ENCODE measurements at places on chromosomes 16 and 17.

DNA sequence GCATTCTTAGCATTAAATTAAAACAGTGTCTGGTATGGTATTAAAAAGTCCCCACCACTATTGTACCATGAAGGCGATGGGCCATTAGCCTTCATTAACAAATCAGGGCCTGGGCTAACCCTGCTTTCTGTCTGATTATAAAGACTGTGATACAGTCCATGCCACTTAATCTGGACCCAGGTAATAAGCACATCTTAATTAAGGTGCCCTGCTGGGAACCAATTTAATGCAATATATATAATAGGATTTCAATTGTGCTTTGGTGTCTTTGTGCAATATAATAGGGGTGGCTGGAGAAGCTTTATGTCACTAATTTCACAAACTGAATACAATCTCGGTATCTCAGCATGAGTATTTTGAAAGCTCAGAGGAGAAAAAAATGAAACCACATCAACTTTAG is 64.4 kb upstream of the CDH8 start:
- DNase-seq = no peak

DNA sequence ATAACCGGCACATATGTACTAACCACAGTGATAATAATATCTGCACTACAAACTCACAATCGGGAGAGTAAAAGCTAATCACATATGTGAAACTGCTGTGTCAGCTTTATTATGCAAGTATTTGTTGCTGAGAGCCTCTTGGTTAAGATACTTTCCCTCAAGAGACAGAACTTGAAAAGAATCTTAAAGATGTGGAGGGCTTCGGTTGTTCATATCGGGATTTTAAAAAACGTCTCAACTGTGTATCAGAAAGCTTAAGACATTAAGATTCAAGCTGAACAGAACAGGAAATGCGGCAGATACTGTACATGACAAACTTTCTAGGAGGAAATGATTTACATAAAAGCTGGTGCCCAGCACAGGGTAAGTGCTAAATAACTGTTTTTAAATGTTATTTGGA is 27.5 kb upstream of the HLF start:
- DNase-seq = no peak

GRCh38 chr17:65156185-65156834 is 19.1 kb downstream of the RGS9 start:
- no peak for DNase-seq

- DNase-seq = no peak
Measured at GRCh38 chr17:67569015-67569451, 148.7 kb upstream of the NOL11 start.

- DNase-seq = no peak
Measured at GRCh38 chr17:73826872-73827228, 182.6 kb upstream of the SDK2 start.

DNA sequence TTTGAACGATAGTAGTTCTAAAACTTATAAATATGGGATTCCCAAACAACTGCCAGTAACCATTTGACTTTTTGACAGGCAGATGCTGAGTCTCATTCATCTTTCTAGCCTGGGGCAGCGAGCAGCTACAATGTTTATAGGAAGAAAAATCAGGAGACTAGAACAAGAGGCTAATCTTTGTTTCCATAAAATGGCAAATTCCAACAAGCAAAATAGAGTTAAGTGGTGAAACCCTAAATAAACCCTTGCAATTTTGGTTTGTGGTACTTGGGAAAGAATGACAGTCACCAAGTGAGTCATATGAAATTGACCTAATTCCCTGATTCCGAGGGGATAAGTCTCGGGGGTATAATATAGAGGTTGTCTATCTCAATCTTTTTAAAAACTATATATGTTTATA is 27.3 kb upstream of the HS3ST2 start:
- DNase-seq = no peak

DNA sequence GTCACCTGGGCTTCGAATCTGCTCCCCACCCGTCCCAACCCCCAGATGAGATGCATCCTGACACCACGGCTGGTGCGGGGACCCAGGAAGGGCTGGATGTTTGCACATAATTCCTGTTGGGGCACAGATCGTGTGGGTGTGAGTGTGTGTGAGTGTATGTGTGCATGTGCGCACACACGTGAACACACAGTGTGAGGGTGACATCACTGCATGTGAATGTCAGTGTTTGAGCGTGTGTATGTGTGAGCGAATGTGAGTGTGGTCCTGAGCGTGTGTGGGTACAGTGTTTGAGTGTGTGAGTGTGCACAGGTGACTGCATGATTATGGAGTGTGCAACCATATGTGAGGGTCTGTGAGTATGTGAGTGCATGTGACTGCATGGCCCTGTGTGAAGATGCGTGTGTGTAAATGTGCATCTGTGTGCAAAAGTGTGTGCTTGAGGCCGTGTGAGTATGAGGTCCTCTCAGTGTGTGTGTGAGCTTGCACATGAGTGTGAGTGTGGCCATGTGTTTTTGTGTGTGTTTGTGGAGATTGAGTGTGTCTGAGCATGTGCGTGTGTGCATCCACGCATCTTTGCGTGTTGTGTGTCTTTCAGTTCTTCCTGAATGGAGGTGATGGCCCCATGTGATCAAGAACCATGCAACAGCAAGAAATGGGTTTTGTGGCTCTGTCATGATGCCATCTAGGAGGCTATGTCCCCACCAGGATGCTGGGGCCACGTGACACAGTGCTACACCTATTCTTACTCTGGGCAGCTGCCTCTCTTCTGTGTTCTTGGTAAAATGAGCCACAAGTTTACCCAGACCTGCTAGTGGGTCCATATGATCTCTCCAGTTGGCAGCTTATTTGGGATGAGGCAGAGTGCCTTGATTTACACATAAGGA is 70.5 kb upstream of the GCSH start:
- no peak for DNase-seq

DNA sequence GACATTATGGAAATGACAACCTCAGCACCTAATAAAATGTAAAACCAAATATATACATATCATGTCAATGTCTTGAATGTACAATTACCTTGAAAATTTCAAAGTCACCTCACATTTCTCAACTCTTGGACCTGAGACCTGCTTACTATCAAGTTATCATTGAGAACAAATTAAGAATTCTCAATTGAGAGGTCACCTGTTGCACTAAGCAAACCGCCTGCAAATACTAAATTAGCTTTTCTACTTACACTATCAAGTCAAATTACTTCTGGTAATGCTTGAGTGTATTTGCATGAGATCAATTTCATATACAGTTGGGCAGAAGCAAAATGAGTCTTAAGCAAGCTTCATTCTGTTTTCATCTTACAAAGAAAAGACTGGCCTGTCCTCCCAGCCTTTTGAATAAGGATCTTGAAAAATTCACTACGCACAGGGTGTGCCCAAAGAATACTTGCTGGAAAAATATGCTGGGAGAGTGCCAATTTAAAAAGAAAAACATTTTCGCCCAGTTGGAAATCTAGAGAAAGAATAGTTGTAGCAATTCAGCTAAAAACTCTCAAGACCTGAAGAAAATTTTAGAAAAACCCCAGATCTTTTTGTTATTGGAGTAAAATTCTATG is 35.7 kb downstream of the KANSL1 start:
- no peak for DNase-seq

DNA sequence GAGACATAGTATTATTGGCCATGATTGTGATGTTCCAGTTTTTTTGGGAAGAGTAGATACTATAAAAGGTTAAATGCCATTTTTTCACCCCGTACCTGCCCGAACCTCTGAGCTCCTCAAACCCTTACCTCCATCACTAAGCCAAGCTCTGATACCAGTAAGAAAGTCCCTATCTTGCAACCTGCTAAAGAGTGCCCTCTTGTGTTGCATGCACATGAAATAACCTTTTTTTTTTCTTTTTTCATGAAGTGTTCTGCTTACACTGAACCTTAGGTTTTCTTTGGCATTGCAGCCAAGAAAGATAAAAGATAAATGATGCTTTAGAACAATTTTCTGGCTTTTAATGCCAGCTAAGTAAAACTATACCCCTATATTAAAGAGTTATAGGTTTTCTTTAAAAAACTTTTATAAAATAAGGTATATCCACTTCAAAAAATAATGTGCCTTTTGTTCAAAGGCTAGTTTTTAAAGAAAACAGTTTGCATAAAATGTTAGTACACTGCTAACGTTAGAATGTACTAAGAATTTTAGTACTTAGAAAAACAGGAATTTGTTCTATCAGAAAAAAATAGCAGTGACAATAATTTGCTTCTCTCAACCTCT is 295.3 kb upstream of the PMFBP1 start:
- peak; percentile 17 for DNase-seq

GRCh38 chr16:86638642-86639041 is 60.3 kb downstream of the FOXL1 start:
- no peak for DNase-seq

GRCh38 chr17:77647531-77647930 is 311.0 kb upstream of the TNRC6C start:
- no peak for DNase-seq

GRCh38 chr17:27256225-27257030 is 37.5 kb upstream of the WSB1 start:
- no peak for DNase-seq

DNA sequence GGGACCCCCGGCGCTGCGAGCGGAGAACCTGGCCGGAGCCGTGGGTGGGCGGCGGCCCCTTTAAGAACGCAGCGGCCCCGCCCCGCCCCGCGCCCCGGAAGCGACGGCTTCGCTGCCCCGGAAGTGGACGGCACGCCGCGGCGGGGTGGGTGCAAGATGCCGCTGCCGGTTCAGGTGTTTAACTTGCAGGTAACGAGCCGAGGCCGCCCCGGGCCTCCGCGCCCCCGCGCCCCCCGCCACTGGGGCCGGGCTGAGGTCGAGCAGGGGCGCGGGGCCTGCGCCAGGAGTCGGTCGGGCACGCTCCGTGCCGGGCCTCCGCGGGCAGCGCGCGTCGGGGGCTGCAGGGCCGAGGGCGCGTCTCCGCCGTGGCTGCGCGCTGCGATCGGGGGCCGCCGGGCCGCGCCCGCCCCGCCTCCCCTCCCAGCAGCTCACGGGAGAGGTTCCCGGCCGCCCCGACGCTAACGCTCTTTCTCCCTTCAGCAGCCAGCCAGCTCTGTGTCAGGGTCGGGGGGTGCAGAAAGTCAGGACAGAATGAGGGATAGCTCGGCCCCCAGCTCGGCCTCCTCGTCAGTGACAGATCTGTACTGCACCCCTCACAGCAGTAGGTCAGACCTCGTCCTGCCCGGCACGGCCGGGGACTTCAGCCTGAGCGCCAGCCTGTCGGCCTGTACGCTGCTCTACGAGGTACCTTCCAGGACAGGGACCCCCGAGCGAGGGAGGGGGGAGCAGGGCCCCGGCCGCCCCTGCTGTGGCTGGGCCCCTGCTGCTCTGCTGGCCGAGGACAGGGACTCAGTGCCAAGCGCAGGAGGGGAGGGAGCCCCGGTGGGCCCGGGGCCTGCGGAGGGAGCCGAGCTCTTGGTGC is at the start of the genes GPS1 and RFNG:
Gene GPS1, plus strand, starts transcription at position 123 of the 862 bp plus-strand sequence. Its CDS starts 34 bp downstream, at position 157.
Gene RFNG, minus strand, starts transcription at position 36 of the 862 bp plus-strand sequence. CDS start 45 bp downstream, outside the sequence.
- peak; percentile 78 for DNase-seq

GRCh38 chr17:36918211-36918691 is 19.0 kb upstream of the LHX1 start:
- peak; percentile 73 for DNase-seq

DNA sequence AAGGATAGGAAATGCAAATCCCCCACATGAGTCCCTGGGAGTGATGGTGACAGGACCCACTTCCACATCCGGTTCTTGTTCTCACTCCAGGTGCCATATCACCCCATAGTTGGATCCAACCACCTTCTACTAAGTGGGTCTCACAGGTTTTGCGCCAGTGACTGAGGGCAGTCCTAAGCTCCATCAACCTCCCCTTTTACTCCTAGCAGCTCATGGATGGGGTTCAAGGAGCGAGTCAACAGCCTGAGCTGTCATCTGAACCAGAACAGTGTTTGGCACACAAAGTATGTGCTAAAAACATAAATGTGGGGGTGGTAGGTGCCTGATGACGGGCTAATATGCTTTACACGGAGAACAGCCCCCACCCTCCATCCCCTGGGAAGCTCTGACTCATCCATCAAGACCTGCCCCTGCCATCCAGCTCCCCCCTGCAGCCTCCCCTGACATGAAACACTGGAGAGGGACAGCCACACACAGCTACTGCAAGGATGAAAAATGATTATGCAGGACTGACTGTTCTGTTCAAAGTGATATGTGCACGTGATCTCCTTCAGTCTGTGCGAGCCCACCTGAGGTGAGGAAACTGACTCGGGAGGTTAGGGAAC is 143.2 kb upstream of the CDH5 start:
- no peak for DNase-seq

GRCh38 chr17:13491491-13491890 is 110.2 kb downstream of the HS3ST3A1 start:
- DNase-seq = no peak

- no peak for DNase-seq
Measured at GRCh38 chr16:4062212-4062802, 53.9 kb downstream of the ADCY9 start.

GRCh38 chr17:77737442-77738265 is 220.8 kb upstream of the TNRC6C start:
- no peak for DNase-seq

DNA sequence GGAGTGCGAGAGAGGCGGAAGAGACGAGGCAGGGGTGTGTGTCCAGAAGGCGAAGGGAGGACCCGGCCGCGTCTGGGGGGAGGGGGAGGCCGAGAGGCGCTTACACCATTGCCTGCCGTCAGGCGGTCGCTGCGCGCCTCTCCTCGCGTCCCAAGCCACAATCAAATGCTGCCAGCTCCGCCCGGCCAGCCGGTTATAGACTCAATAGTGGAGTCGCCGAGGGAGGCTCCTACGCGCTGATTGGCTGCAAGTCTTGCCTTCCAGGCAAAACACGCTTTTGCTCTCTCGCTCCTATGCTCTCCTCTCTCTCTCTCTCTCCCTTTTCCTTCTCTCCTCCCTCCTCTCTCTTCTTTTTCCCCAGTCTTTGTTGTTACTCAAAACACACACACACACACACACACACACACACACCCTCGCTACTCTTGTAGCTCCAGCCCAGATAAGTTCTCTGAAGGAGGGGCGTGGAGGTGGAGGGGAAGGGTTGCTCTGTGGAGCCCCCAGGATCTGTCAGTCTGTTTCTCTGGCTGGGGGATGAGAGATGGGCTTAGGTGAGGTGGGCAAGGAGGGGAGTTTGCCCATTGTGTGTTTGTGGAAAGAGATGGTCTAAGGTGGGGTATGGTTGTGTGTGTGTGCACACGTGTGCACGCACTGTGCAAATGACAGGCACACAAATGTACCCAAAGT is at the start of gene DLX3:
Gene DLX3, minus strand, starts transcription at position 170 of the 684 bp plus-strand sequence. CDS start 226 bp downstream, outside the sequence.
- DNase-seq = no peak

DNA sequence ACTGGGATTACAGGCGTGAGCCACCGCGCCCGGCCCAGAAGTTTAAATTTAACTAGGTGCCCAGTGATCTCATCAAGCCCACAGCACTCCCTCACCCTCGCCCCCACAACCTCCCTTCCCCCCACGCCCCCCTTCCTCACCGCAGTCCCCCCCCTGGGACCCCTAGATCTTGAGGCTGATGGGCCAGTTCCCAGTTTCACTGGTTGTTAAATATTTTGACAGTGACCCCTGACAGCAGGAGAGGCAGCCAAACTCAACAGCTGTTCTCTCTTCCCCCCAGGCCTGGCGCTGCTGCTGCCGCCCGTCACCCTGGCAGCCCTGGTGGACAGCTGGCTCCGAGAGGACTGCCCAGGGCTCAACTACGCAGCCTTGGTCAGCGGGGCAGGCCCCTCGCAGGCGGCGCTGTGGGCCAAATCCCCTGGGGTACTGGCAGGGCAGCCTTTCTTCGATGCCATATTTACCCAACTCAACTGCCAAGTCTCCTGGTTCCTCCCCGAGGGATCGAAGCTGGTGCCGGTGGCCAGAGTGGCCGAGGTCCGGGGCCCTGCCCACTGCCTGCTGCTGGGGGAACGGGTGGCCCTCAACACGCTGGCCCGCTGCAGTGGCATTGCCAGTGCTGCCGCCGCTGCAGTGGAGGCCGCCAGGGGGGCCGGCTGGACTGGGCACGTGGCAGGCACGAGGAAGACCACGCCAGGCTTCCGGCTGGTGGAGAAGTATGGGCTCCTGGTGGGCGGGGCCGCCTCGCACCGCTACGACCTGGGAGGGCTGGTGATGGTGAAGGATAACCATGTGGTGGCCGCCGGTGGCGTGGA is 15.6 kb downstream of the QPRT start:
- no peak for DNase-seq

GRCh38 chr17:49021095-49021767 is 24.0 kb downstream of the IGF2BP1 start:
- no peak for DNase-seq
